Thoracic aorta (tissue), 2 donors: ENCODE measurements at places on chromosomes 7 and 10. TPM values are rescaled to one million over a fixed set of nuclear protein-coding genes. Genes with fewer than 3 reads are reported as not detected.
A peak's percentile ranks its signal among the peaks of the same experiment; 100 is the strongest.

GRCh38 chr10:122333037-122333436 is 41.5 kb upstream of the PLEKHA1 start:
- no peak for DNase-seq

- peak; percentile 33 for DNase-seq
Observed at GRCh38 chr10:43138021-43138756, at the start of gene CSGALNACT2. CSGALNACT2 (plus strand) TSS chr10:43138445; CDS start chr10:43155150, 16,705 bp downstream.

SLC26A3 gene
- total RNA-seq, result not detected

CHAT gene
- not detected for total RNA-seq

GIMAP5 gene
- total RNA-seq, result 55.0 TPM

HOXA9 gene
- total RNA-seq, result not detected
